Activated T-helper 17 cell treated with anti-CD3 and anti-CD28 coated beads, Interleukin-2, amount 50 U/mL, for 72 hours (primary cell): ENCODE measurements at places on chromosomes 5 and 9.

- no peak for ATAC-seq
Observed at GRCh38 chr9:125262294-125262991, 817 bp downstream of the GAPVD1 start.

DNA sequence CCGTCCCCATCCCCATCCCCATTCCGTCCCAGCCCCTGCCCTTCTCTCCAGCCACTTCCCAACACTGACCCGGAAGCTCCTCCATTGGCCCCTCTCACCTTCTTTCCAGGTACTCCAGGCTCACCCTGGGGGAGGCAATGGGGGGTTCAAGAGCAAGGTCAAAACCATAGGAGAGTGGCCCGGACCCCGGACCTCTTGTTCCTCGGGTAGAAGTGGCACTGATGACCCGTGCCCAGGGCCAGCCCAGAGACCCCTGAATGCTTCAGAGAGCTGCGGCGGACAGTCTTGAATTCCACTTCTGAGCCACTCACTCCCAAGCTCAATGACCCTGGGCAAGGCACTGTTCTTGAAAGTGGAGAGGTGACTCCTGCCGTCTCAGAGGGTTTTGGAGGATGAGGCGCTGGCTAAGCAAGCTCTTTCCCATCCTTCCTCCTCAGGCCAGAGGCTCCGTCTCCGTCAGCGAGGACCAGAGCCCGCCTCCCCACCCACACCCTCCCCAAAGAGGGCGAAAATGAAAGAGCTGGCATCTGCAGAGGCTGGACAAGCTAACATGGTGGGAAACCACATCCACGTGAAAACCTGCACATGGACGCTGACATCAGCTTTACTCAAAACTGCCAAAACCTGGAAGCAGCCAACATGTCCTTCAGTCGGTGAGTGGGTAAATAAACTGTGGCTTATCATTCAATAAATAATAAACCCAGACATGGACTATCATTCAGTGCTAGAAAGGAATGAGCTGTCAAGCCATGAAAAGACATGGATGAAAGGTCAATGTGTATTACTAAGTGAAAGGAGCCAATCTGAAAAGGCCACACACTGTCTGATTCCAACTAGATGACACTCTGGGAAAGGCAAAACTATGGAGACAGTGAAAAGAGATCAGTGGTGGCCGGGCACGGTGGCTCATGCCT, 27.3 kb upstream of the PHYKPL start:
- peak; percentile 58 for ATAC-seq

- ATAC-seq: no peak
Observed at GRCh38 chr9:19378647-19379046, 1.4 kb downstream of the RPS6 start.

- no peak for ATAC-seq
Observed at GRCh38 chr9:82148901-82149461, 160.4 kb downstream of the SPATA31D1 start.
